ENCODE measurements at places on chromosomes 6 and 20.

DNA sequence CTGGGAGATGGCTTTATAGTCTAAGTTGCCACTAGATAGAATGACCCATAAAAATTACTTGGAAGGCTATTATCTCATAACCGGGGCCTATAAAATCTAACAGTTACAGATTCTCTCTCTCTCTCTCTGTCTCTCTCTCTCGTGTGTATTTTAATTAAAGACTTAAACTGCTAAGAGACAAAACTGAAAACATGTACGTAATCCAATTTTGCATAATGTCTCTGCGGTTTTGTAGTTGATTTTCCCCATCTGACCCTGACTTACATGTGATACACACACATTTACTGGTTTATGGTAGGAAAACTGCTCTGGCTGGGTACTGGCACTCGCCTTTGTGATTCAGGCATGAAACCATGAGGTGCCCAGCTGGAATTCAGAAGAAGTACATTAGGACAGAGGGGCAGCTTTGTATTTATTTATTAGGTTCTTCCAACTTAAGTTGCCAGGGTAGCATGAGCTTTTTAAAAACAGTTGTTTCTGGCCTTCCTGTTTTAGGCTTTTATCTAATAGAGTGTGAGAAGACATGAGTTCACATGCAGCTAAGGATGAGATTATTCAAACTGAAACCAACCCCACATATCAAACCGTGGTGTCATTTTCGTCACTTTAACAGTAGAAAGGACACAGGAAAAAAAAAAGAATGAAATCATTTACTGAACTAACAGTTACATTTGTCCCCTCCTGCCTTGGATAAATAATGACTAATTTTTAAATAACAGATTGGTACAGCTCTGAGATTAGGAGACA is 182.5 kb downstream of the GMPR start:
- peak; percentile 68 for DNase-seq

DNA sequence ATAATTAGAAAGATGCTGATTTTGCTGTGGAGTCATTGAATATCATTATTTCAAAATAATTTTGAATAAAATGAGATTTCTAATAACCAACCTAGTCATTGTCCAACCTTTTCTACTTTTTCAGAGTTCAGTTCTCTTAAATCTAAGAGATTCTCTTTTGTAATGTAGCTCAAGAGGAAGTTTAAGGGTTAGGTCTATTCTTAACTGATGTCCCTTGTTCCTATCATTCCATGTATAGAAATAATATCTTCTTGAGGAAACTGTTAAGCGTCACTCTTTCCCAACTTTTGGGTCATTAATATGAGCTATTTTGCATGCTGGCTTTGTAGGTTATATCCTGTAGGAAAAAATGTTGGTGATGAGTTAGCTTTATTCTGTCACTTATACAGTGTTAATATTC is 27.0 kb downstream of the RNF144B start:
- DNase-seq = no peak

GRCh38 chr6:170080169-170080827 is 210.6 kb downstream of the DLL1 start:
- no peak for DNase-seq

DNA sequence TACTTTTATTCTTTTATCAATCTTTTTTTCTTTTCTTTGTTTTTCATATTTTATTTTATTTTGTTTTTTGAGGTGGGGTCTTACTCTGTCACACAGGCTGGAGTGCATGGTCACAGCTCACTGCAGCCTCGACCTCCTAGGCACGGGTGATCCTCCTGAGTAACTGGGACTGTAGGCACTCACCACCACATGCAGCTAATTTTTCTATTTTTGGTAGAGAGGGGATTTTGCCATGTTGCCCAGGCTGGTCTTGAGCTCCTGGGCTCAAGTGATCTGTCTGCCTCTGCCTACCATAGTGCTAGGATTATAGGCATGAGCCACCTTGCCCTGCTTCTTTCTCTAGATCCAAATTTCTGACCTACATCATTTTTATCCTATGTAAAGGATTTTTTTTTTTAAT is 153.2 kb downstream of the CDKAL1 start:
- no peak for DNase-seq

DNA sequence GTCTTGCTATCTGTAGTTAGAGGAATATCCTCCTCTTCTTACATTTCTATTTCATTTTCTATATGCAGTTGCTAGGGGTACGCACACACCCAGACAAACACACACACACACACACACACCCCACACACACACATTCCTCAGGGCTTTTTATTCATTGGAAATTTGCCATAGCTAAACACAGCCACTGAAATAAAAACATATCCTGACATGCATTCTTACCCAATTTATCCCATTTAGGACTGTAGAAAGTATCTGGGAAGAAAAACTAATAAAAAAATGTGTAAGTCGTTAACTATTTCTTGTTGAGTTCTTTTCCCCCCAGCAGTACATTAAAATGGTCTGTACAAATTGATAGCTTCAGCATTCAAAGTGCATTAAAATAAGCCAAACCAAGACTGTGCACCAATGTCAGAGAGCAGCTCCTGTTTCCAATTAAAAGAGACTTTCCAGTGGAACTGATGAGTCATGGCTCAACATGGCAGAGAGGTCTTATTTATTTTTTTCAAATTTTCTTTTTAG is 357.9 kb upstream of the AGPAT4 start:
- DNase-seq = no peak

GRCh38 chr20:14264869-14265268 is 72.5 kb downstream of the FLRT3 start:
- no peak for DNase-seq

DNA sequence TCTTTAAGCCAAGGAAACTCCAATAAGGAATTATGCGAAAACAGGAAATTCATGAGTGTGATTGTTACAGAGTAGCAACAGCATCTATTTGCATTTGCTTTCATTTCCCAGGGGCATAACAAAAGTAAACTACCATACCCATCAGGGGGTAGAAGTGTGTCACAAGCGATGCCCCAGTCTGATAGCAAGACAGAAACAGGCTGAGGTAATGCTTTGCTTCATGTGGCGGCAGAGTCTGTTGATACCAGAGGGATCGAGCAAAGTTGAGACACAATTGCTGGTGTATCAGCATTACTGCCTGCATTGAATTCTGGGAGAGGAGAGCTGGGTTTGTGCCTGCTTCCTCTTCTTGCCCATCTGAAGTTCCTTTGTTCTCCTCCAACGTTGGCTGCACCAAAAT is 51.2 kb upstream of the LYRM2 start:
- no peak for DNase-seq

- no peak for DNase-seq
These were observed 245.4 kb downstream of the PTPRK start for GRCh38 chr6:128275030-128275429.

DNA sequence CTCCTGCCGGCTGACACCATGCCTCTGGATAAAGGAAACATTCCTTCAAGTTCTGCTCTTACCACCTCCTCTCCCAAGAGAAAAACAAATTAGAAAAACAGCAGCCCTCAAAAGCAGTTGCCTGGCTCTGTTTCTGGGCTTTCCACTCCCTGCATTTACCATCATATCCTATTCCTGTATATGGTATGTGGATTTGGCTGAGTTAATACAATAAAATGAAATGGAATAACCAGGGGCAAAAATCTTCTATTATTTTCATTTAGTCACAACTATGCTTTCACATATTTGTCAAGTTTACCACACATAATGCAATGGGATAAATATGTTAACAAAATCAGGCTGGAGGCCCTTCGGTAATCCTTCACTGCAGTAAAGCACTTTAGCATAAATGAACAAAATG is 34.3 kb downstream of the COL12A1 start:
- DNase-seq = no peak

GRCh38 chr20:49620364-49621240 is 52.7 kb upstream of the PTGIS start:
- DNase-seq = no peak

DNA sequence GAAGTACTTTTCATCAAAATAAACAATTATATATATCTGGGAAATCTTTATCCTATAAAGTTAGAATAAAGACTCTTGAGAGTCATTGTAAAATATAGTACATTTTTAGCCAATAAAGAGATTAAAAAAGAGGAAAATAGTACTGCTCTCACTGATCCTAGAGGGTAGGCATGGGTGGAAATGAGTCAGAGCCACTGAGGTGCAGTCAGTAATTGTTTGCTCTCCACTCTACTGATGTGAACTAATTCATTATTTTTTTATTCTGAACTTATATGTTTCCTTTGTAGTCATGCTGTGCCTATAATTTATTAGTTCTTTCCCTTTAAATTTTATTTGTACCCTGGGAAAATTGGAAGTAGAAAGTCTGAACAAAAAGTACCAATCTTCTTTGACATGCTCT is 1359.4 kb upstream of the GJE1 start:
- DNase-seq = no peak

- no peak for DNase-seq
These were observed 41.8 kb downstream of the CYP24A1 start for GRCh38 chr20:54131675-54132611.

- no peak for DNase-seq
These were observed 43.7 kb downstream of the CCDC170 start for GRCh38 chr6:151537556-151537955.
